GM04504 (cell line): ENCODE measurements at places on chromosomes 12 and 14.

GRCh38 chr14:101899263-101899662 is 65.1 kb upstream of the DYNC1H1 start:
- DNase-seq = no peak

DNA sequence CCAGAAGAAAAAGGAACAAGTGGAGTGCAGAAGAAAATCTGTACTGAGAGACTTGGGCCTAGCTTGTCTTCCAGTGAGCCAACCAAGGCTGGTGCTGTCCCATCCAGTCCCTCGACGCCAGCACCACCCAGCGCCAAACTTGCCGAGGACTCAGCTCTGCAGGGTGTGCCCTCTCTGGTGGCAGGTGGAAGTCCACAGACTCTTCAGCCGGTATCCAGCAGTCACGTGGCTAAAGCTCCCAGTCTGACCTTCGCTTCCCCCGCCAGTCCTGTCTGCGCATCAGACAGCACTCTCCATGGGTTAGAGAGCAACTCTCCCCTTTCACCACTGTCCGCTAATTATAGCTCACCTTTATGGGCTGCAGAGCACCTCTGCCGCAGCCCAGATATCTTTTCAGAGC is 15.6 kb downstream of the CIPC start:
- DNase-seq = no peak

- no peak for DNase-seq
Measured at GRCh38 chr12:48164451-48164850, 7.1 kb upstream of the ASB8 start.

- DNase-seq = no peak
Measured at GRCh38 chr12:104126548-104126947, 11.5 kb downstream of the NFYB start.

DNA sequence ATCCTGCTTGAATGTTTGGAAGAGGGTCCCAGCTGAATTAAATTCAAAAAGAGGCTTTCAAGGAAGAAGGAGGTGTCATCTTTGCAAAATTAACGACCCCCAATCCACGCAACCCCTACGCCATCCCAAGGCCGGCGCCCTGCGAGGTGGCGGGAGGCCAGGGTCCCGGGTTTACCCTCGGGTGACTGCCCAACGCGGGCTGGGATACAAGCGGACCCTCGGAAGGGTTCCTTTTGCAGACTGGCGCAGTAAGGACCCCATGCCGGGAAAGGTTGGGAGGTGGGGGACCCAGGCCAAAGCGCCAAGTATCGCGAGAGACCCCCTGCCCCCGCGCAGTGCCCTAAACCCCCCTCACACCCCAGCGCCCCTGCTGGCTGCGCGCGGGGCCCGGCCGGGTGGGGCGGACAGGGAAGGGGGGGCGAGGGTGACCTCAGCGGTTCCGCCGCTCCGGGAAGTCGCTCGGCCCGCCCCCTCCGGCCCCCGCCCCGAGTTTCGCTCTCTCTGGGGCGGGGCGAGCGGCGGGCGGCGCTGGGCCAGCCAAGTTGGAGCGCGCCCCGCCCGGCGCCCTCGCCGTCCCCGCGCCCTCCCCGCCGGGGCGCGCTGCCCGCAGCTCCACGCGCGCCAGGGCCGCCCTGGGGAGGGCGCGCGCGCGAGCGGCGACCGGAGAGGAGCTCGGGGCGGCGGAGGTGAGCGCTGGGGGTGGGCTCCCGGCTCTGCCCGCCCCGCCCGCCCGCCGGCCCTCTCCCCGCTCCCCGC is 708 bp upstream of the ZBTB42 start:
- DNase-seq = no peak

- DNase-seq = no peak
Measured at GRCh38 chr14:81523616-81524015, 10.0 kb downstream of the SEL1L start.
